Activated CD4-positive, alpha-beta memory T cell treated with anti-CD3 and anti-CD28 coated beads for 36 hours (primary cell): ENCODE measurements at places on chromosomes 2 and 18. TPM values are rescaled to one million over a fixed set of nuclear protein-coding genes. Genes with fewer than 3 reads are reported as not detected.

- peaks cover 16% of the 10 kb centered on the region for H3K36me3 ChIP-seq
- H3K4me1 ChIP-seq, result peaks cover 27% of the 10 kb centered on the region
- H3K4me3 ChIP-seq, result no peak overlapping the region
- no peaks in the 10 kb centered on the region for H3K27me3 ChIP-seq
Measured at GRCh38 chr2:60867848-60868247, 13.5 kb upstream of the REL start.

- H3K27ac ChIP-seq, result no peak overlapping the region
- DNase-seq, result no peak
- peaks cover 8% of the 10 kb centered on the region for H3K27me3 ChIP-seq
- no peak overlapping the region for H3K4me3 ChIP-seq
Measured at GRCh38 chr2:118473846-118474540, 373.5 kb downstream of the EN1 start.

Gene MBP
- 40.4 TPM for total RNA-seq

- no peak overlapping the region for H3K27ac ChIP-seq
- H3K36me3 ChIP-seq, result no peaks in the 10 kb centered on the region
- no peak for DNase-seq
- peaks cover 17% of the 10 kb centered on the region for H3K4me1 ChIP-seq
- H3K27me3 ChIP-seq, result no peaks in the 10 kb centered on the region
Measured at GRCh38 chr2:195603408-195603807, 53.6 kb upstream of the SLC39A10 start.

DNA sequence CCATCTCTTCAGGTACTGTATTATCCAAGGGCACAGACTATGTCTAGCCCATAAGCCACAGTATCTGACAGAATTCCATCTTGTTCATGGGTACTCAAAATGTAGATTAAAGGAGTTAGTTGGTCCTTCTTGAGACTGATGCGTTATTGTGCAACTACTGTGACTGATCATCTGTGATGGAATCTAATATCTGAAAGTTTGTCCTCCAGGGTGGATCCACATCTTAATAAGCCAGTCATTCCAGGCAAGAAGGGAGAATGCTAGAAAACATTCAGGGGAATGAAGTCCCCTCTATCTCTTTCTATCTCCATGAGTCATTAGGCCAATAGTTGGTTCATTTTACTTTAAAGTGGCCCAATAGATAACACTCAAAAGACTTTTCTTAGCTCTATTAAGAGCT is 252.6 kb downstream of the EXOC6B start:
- DNase-seq, result no peak
- no peaks in the 10 kb centered on the region for H3K27me3 ChIP-seq
- no peak overlapping the region for H3K27ac ChIP-seq
- H3K4me3 ChIP-seq, result no peak overlapping the region

DNA sequence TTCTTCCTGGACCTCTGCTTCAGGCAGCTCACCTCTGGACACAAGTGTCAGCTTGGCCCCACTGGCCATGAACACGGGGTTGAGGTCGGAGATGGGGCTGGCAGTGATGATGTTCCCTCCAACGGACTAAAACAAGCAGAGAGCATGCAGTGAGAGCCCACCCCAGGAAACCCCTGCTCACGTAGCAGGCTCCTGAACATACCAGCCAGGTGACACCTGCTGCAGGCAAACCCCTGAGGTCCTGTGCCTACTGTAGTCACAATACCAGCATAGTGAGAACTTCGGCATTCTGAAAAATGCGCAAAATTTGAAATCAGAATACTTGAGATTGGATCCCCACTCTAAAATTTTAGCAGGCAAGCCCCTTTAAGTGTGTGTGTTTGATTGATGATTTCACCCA is 32.9 kb downstream of the XDH start:
- no peaks in the 10 kb centered on the region for H3K27me3 ChIP-seq
- H3K4me3 ChIP-seq, result no peak overlapping the region

Gene CFC1B
- not detected for total RNA-seq

GRCh38 chr2:178542161-178542560 is 61.9 kb downstream of the PLEKHA3 start:
- no peak for DNase-seq
- no peaks in the 10 kb centered on the region for H3K4me1 ChIP-seq
- no peaks in the 10 kb centered on the region for H3K27me3 ChIP-seq
- no peak overlapping the region for H3K4me3 ChIP-seq
- H3K36me3 ChIP-seq, result peaks cover 66% of the 10 kb centered on the region

Gene OTOF
- 1.6 TPM for total RNA-seq

Gene ABCG5
- not detected for total RNA-seq
